ENCODE measurements at places on chromosomes 2 and 18.
A peak's percentile ranks its signal among the peaks of the same experiment; 100 is the strongest.

- DNase-seq = no peak
Observed at GRCh38 chr2:175553910-175554309, 372.4 kb upstream of the ATP5MC3 start.

DNA sequence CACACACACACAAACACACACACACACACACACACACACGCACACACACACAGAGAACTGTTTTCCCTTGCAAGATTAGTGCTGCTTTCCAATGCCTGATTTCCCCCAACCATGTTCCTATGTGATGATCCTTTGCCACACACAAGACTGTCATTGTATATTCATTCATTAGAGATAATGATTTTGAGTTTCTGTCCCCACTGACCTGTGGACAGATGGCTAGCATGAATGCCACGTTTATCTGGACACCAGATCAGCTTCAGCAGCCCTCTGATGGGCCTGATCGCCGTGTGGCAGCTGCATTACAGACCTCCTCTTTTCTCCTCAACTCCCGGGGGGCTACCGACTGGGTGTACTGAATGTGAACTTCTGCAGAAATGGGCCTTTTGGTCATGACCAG lies 353.0 kb downstream of the MYCN start:
- DNase-seq = no peak

DNA sequence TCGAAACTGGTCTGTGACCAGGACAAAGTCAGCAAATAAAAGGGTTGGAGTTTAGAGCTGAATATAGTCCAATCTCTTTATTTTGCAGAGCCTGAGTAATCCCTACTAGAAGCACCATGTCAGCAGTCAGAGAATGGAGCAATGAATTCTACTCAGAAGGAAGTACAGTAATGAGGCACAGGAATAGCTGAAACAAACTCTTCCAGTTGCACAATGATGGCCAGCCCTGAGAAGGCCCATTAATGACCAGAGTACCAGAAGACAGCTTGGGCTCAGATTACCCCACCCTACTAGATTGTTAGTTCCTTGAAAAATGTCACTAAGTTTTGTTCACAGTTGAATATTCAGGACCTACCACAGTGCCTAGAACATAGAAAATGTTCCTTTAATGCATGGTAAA lies 40.3 kb upstream of the SCG2 start:
- DNase-seq = no peak

- DNase-seq = no peak
Observed at GRCh38 chr2:109123586-109124201, 5.3 kb upstream of the SH3RF3 start.

GRCh38 chr2:108983610-108984009 lies 5.4 kb downstream of the EDAR start:
- DNase-seq = no peak

DNA sequence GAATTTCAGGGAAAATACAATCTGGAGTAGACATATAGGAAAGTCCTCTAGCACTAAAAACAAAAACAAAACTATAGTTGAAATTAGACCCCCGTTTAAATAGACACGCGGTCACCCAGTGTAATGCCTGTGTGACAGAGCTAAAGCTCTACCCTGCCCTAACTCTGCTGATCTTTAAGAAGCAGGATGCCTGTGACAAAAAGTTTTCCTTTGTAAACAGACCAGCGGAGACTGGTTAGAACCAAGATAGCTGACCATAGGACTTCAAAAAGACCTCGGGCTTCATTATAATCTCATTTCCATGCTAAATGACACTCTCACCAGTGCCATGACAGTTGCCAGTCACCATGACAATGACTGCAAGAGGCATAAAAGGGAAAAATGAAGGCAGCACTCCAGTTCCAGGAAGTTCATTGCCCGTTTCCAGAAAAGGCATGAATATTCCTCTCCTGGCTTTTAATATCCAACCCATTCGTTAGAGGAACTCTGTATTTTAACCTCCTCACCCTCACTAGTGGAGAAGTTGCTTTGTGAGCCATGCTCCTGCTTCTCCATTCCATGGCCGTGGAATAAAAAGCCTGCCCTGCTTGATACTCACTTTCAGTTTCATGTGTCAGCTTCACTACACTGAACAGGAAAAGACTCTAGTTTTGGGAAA lies 157.2 kb upstream of the COPS8 start:
- DNase-seq = no peak

GRCh38 chr2:190318514-190318913 lies 1.1 kb downstream of the HIBCH start:
- DNase-seq = no peak

DNA sequence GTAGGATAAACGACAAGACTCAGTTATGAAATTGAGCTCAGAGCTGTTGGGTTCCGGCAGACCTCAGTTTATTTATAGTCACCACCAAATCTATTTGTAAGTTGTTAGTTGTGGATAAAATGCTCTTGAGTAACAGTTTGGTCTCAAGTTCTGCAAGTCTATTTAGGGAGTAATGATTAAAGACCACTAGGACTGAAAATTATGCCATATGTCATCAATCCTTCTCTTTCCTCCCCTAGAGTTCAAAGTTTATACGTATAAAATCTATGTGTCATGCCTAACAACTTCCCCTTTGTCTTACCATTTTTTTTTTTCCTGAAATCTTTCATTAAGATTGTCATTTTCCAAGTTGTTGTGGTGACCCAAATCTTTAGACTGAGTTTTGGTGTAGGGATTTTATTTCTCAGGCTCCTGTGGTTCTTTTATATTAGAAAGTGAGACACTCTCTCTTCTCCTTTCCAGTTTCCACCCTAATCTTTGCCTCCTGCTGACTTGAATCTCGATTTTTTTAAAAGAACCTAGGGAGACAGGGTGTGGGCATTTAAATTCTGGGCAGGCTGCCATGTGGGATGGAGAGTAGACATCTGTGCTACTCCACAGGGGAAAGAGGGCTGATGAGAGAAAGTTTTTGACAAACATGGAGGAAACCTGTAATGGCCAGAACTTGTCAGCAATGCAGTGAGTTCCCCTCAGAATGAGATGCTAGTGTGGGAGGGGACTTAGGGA lies 51.0 kb downstream of the LAMA3 start:
- DNase-seq = no peak

DNA sequence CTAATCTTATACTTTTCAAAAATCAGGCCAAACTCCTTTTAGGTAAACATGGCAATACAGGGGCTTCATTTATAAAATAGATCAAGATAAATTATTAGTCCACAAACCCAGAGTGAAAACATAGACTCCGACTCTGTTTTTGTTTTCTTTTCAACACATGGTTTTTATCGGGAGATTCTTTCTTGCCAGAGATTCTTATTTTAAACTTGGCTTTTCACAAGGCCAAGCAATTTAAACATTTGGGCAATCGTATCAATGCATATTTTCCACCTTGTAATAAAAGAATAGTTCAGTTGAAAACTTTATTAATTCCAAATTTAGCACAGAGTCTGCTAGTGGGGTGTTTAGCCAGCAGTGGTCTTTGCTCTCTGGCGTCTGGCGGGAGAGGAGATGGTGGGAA lies 71.9 kb downstream of the SOX11 start:
- DNase-seq = no peak

DNA sequence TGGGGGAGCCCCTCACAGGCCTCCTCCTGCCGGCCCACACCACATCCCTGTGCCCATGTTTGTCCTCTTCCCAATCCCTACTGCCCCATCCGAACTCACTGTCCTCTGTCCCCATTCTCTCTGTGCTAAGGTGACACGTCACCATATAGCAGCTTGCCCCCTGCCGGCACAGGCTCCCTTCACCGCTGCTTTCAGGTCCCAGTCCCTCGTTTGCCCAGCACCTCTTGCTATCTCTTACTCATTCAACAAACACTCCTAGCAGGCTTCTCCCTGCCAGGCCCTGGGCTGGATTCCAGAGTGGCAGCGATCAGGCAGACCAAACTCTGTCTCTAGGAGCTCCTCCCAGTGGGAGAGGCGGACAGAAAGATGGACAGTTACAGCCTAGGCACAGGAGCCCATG lies 74.3 kb downstream of the TFCP2L1 start:
- DNase-seq = no peak

DNA sequence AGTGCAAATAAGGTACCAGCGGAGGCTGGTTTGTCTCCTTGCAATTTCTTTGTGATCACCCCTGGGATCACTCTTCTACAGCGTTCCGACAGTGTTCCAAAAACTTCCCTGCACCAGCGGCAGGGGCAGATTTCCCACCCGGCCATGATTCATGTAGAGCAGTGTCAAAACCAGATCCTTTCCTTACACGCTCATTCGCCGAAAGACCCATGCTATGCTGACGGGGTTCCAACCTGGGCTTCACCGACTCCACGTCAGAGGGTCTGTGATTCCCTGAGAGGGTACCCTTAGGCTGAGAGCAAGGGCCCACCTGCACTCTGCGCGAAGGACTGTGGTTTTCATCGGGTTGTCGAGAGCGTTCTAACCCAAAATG lies 423 bp upstream of the TTC27 start:
- peak; percentile 7 for DNase-seq

- peak; percentile 43 for DNase-seq
Observed at GRCh38 chr2:20650393-20650876, 463 bp downstream of the HS1BP3 start.

DNA sequence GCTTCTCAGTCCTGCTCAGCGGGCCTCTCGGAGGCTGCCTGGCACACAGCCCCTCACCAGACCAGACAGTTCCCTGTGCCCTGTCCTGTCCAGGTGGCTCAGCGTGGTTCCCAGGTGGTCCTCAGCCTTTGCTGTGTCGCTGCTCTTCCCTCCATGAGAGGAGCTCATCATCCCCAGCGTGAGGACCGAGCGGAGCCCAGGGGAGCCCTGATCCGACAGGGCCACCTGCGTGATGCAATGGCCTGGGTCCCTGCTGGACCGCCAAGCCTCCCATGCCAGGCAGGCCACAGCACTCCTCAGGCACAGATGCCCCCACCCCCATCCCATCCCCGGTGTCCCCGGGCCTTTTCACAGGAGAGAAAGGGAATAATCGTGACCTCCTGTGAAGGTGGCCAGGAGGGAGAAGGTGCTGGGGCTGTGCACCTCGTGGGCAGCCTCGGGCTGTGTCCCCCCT lies 4.3 kb downstream of the GPC1 start:
- DNase-seq = no peak
